Suppressor macrophage treated with lipopolysaccharide for 1 hour (primary cell): ENCODE measurements at places on chromosomes 5 and 9.

DNA sequence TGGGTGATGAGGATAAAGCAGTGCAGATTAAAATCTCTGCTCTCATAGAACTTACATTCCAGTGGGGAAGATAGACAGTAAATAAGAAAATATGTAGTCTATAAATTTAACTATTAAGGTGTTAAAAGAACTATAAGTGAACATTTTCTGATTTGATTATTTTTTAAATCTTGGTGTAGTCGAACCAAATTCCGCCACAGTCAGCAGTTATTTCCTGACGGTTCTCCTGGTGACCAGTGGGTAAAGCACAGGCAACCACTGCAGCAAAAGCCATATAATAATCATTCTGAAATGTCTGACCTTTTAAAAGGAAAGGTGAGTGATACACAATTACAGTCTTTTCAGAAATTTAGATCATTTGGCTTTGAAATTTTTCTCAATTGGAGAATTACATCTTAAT is 27.2 kb downstream of the DCP2 start:
- no peak for DNase-seq

- DNase-seq, result no peak
These were observed 75.0 kb downstream of the PBX3 start for GRCh38 chr9:125822160-125822559.

DNA sequence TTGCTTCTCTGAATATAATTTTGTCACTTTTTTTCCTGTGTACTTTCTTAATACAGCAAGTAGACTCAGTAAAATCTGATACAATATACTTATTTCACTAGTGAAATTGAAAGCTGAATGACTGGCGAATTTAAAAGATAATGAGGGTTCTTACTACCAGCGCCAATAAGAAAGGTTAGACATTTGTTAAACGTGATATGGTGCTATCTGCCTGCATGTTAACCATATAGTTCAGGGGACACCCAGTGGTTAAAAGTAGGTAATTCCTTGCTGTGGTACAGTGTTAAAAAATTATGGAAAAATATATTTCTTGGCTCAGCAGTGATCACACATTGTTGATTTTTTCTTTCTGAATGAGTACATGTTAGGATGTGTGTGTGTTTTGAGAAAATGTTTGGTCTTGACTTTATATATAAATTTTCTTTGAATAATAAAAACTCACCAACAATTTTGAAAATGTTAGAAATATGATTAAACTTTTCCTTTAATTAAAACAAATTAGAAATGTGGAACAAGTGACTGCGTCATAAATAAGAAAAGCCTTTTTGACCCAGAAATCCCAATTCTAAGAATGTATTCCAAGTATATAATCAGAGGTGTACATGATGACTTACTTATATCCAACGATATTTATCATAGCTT is 25.8 kb downstream of the CAST start:
- peak; percentile 71 for DNase-seq

DNA sequence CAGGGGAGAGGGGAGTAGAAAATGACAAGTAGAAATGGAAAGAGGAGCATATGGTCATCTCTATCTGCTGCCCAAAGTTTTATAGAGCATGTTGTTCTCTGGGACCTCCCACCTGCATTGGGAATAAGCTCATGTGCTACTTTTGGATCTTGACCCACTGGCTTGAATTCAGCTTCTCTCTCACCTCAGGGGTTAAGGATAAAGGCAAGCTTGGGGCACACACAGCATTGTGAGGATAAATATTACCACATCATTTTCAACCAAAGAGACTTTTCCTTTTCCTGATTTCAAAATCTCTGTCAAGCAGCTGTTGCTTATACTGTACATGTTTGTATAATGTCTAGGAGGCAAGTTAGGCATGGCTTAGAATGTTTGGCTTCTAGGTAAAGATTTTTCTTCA is 16.6 kb downstream of the ATP10B start:
- DNase-seq, result no peak

- DNase-seq, result peak; percentile 72
These were observed 79.4 kb upstream of the ADRB2 start for GRCh38 chr5:148746826-148747535.

GRCh38 chr9:20611691-20612287 is 10.5 kb downstream of the MLLT3 start:
- DNase-seq, result no peak

DNA sequence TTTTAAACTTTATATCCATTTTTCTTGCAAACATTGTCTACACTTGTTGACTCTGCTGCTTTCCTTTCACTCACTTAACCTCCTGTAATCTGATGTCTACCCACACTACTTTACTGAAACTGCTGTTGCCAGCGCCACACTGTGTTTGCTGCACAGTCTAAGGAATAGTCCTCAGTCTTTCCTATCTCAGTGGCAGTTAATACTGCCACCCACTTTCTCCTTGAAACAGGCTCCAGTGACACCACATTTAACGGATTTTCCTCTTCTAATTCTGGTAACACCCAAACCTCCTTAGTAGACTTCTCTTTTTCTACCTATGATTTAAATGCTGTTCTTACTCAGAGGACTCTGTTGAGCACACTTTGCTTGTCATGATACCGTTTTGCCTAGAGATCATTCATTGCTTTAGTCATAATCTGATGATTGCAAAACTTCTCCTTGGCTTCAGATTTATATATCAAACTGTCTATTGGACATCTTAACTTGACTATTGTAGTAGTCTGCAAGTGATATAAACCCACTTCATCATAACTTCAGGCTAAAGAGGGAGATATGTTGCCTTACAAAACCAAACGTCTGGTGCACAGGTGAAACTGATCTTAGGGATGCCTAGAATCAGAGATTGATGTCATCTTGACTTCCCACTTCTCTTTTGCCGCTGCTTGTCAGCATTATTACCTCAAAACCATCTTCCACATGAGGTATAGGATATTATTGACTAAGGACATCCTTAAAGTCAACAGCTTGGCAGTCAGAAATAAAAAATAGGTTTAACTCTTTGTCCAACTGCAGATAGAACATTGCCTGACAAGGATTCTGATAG is 94.1 kb downstream of the CDC42SE2 start:
- DNase-seq, result peak; percentile 88

DNA sequence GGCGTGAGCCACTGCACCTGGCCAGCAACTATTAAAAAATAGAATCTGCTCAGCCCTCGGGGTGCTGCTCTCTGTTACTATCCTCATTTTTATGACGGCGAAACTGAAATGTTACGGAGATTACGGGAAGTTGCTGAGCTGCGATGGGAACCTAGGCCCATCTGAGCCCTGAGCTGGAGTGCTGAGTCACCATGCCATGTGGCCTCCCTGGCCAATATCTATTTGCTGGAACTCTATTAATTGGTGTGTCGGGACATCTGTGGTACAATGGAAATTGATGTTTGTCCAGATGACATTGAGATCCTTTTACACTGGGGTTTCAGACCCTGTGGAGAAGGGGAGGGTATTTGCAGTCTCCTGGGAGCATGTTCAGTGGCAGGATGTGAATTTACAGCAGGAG is 8.1 kb downstream of the PRDM12 start:
- no peak for DNase-seq

DNA sequence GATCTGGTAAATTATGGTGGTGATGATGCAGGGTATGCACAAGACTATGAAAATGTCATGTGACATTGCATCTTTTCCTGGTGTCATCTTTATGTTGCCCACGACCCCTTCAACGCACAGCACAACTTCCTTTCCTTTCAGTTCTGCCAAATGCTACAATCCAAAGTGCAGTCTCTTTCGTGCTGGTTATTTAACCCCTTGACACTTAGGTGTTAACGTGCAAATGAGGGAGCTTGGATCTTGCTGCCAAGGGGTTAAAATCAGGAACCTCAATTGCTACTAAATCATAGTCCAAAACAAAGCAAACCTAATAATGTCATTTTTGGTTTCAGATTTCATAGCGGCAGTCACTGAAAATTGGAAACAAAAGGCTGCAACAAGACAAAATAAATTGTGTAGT is 16.0 kb downstream of the CTSL start:
- no peak for DNase-seq

DNA sequence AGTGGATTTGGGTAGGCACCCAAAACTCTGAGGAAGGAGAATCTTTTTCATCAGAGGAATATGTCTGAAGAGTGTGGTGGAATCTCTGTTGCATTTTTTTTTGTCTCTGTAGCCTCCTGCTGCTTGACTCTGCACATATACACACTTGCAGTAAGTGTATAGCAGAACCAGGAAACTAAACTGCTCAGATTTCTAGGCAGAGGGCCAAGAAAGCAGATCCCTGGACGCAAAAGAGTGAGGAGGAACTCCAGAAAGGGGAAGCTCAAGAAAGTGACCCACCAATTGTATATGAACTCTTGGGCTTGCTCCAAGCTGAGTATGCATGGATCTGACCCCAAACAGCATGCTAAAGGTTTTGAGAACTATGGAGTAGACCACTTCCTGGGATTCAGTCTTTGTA is 181.8 kb downstream of the GADD45G start:
- peak; percentile 87 for DNase-seq

DNA sequence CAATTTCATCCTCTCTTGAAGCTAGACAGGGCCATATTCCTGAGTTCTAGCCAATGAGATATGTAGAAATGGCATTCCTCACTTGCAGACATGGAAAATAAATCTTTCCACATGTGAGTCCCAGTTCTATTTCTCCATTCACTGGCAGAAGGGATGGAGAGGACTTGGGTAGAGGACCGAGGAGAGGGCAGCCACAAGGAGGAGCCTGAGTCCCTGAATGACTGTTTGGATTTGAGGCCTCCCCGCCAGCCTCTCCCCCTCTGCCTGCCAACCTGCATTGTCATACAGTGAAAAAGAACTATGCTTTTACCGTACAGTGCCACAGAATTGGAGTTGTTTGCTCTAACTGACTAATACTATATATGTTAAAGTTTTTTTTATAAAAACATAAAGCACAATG is 583.0 kb upstream of the WWC1 start:
- DNase-seq, result no peak

DNA sequence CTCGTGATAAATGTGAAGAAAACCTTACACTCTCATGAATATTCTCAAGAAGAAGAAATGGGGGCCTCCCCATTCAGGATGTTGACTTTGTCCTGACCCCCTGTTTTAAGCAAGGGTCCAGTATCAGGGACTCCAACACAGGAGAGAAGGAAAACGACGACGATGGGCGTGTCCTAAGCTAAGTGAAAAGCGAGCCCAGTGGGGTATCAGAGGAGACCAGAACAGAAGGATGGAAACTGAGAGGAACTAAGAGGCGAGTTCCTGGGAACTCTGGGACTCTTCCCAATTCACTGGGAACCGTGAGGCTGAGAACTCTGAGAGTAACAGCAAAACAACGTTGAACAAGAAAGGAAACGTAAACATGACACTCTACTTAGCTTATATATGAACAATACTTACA is 14.6 kb downstream of the RETREG1 start:
- DNase-seq, result no peak

DNA sequence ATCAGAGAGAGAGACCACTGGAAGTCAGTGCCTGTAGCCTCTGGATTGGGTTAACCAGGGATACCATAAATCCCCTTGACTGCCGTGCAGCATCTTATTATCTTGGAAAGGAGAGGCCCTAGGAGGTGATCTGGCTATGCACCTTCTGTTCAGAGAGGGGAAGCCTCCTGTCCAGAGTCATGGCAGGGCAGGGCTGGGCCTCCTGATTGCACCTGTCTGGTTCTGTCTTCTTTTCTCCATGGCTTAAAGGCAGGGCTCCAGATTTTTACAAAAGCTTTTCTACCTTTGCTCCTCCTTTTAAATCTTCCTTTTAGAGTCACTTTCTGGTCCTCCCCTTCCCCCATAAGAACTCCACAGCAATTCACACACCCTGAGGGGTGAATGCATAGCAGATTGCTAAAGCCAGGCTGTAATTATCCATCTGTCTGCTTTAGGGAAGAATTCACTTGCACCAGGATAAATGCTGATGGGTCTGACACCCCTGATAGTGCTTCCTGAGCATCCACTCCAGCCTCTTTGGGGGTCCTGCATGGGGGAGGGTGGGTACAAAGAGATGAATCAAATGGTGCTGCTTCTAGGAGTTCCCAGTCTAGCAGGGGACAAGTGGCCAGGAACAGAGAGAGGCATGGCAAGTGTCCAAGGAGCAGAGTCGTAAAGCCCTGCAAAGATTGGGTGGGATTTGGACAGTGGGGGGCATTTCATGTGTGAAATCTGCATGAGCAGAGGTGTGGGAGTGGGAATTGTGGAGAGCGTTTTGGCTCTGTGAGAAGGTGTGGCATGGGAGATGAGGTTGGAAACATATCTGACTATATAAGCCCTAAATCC is 141.3 kb upstream of the ALDH1B1 start:
- DNase-seq, result no peak

- no peak for DNase-seq
These were observed 63.7 kb downstream of the HABP4 start for GRCh38 chr9:96513622-96514021.

DNA sequence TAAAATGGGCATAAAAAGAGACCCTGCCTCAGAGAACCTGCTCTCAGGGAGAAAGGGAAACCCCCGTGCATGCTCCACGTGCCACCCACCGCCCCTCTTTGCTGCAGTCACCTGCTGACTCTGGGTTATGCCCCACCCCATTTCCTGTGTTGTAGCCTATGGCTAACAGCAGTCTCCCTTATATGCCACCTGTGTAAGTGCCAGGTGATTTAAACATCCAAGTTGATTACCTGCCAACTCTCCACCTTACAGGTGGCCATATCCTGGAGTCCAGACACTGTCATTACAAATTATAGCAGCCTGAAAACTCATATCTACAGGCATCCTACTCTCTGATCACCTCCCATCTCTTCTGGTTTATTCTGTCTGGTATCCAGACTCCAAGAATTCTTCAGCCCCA is 242.6 kb downstream of the HSPA4 start:
- no peak for DNase-seq

DNA sequence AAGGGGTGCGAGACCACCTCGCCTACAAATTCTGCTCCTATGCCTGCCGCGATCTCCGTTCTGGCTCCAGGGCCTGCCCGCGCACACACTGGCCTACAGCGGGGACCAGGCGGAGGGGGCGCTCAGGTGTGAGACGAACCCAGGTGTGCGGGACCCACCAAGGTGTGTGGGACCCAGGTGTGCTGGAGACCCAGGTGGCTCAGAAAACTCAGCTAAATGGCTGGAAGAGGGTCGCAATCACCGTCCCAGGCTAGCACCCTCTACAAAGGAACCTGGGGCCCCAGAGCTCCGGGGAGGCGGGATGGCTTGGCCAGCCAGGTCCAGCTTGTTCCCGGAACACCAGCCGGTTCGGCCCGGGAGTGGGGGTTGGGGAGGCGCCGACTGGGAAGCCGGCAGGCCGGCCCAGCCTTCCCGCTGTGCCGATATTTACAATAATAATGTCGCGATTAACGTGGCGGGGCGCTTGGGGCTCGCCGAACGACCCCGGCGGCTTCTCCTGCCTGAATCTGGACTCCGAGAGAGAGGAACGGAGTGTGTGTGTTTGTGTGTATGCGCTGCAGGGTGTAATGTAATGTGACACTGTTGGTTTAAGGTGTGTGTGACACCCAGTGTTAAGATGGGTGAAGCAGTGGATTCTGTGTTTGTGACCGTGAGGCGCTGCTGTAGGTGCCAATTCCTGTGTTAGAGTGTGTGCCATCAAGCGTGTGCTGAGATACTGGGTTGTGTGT is 1.4 kb downstream of the PCDH1 start:
- DNase-seq, result no peak

- no peak for DNase-seq
These were observed 70.8 kb downstream of the WWC1 start for GRCh38 chr5:168362097-168362885.
